Adipocyte (in vitro differentiated cells): ENCODE measurements at places on chromosomes 6 and 20.

DNA sequence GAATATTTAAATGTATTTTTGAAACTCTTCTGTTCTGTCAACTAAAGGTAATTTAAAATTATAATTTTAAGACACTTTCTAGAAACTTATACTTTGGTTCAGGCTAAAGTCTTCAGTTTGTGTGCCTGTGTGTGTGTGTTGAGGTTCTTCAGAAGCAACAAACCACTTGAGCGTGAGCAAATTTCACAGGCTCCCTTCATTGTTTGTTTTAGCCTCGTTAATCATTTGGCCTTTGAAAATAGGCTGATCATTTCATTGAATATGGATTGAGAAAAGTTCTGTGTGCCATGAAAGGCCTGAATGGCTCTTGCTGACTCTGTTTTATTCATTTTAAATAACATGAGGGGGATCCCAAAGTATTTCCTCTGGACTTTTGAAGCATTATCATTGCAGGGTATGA, 420.1 kb downstream of the CDKAL1 start:
- DNase-seq: no peak

DNA sequence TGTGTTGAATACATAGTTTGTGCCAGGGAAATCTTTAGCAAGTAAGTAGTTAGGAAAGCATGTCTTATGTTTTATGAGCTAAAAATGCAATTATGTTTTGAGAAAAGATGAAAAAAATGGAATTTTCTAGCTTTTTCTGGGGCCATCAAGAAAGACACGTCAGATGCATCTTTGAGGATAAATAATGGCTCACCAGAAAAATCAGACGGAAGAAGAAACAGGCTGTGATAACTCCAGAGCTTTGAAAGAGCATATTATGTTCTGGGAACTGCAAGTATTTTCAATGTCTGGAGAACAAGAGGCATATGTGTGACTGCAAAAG, 173.7 kb downstream of the CLVS2 start:
- DNase-seq: no peak

- peak; percentile 44 for DNase-seq
Observed at GRCh38 chr6:36625158-36625919, 31.2 kb downstream of the SRSF3 start.

DNA sequence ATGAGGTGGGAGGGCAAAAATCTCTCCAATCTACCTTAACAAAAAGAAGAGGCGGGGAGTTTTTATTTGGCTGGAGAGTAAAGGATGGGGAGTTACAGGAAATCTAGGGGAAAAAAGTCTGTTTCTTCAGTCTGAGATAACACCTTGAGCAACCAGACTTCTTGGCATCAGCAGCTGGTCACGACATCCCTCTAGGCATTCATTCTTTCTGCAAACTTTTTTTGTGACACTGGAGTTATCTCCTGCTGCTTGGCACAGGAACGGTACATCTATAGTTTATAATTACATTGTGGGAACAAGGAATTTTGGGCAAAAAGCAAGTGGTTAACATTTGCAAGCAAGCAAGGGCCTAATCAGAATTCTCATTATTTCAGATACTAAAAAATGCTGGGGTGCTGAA, 50.6 kb upstream of the IFNGR1 start:
- DNase-seq: peak; percentile 26

DNA sequence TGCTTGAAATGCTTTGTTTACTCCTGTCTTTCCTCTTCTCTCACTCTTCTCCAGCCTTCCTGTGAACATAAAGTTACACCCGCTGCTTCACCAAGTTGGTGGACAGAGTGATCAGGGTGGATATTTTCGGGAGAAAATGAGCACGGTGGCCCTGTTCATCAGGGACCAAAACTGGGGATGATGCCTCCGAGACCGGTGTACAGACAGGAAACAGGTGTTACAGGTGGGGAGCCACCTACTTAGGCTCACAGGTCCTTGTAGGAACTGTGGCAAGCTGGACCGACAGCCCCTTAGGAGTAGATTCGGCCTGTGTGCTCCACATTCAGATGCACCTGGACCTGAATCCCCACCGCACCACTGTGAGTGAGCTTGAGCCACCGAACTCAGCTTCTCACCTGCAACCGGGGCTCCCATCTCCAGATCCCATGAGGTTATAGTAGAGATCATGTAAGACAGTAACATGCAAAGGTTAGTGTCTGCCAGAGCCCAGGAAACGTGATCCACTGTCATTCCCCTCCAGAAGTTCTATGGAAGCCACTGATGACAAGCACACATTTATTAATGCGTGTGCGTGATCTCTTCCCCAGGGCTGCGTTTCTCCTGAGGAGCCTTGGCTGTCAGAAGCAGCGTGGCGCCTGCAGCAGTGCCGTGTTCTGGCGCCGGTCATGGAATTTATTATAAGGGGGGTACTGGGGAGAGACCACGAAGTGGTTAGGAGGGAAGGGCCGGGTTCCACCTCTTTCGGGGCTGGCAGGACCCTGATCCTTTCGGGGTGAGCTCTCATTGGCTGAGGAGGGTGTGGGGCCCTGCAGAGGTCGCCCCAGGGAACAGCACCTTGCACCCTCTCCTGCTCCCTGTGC, 94.2 kb downstream of the ERMARD start:
- no peak for DNase-seq

DNA sequence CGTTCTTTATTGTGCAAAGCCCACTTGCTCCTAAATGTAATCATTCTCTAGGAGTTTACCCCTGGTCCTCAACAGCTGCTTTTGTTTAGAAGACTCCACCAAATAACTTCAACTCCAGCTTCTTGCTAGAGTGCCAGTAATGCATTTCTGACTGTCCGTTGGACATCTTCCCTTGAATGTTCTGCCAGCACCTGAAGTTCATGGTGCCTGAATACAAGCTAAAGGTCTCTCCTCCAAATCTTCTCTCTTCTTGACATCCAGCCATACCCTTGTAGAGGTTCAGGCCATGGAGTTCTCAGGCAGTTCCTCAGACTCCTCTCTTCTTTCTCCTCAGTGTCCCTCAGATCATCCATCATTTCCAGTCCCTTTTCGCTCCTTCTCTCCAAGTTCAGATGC, 21.7 kb downstream of the PHACTR2 start:
- no peak for DNase-seq

GRCh38 chr6:45554591-45554990, 176.9 kb upstream of the SUPT3H start:
- peak; percentile 42 for DNase-seq

DNA sequence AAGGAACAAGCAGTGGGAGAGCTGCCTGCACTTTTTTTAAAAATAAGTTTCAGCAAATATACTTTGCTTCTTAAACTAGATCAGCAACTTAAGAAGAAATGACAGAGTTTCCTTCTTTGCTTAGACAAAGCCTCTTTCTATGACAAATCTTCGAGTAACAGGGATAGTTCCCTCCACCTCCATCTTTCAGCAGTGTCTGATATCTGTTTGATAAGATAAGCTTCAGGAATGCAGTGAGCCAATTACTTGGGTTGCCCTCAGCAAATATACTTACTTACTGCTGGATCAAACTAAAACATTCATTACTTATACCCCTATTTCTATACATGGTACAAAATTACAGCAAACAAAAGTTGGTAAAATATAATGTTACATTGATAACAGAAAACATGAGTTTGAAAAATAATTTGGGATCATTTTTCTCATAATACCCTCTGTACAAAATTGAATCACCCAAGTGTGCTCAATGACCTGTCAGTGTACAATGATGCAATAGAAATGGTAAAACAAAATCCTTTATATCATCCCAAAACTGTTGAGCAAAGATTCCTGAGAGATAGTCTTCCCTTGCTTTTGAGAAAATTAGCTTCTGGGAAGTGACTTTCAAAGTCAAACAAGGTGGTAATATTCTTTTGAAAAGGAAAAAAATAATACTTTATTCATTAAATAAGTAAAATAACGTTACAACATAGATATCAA, 24.5 kb downstream of the FRK start:
- DNase-seq: no peak

DNA sequence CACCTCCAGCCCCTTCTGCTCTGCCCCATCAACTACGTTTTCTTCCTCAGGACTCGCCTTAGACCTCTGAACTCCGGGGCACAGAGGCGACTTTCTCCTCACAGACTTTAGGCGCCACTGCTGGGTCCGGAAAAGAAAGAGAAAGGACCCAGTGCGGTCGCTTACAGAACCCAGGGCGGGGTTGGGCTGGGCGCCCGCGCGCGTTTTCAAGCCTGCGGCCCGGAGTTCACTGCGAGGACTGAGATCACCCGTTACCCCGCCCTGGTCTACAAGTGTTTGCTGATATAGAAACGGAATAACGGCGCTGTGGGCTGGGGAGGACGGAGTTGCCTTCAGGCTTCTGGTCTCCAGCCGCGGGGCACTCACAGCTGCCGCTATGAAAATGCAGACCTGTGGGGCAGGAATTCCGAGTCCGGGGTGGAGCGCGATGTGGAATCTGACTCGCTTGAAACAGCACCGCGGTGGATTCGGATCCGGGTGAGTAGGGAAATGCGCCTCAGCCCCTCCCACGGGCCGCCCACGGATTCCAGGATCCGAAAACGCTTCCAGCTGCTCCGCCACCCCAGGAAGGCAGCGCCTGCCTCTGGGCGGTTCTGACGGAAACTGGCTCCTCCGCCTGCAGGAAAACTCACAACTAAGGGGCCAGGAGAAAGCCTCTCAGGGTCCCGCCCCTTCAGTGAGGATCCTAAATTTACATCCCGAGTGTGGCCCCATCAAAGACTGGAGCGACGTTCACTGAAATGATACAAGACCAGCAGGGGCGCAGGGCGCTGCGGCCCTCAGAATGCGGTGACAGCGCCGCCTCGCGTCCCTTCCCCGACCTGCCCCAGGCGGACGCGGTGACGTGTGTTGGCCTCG, 29.4 kb downstream of the HLA-F start:
- DNase-seq: peak; percentile 96

DNA sequence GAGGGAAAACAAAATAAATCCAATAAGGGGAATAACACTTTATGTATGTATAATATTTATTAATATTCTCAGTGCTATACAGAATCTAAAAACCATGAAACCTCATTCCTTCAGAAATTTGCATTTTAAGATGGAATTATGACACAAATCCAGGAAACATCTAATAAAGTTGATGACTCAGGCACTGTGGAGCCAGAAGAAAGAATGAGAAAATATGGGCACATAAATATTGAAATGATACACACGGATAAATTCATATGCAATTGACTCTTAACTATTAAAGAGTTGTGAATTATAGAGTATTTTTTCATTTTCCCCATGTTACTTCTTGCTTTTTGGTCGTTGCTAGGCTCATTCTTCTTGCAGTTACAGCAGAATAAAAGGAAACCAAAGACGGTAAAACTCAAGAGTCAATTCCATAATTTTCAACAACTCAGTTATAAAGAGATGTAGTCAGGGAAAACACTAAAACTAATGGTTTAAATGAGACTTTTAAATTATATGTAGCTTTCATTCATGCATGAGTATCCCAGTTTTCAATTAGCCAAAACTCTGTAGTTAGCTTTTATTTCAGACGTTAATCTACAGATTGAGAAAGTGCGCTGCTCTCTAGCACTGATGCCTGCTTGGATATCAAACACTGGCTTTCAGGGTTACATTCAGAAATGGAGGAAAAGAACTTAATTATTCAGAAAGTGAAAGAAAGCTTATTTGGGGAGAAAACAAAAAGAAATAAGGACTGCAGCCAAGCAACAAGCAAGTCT, 95.4 kb downstream of the ADGRB3 start:
- DNase-seq: no peak

GRCh38 chr6:32580593-32580992, 9.1 kb downstream of the HLA-DRB1 start:
- no peak for DNase-seq

DNA sequence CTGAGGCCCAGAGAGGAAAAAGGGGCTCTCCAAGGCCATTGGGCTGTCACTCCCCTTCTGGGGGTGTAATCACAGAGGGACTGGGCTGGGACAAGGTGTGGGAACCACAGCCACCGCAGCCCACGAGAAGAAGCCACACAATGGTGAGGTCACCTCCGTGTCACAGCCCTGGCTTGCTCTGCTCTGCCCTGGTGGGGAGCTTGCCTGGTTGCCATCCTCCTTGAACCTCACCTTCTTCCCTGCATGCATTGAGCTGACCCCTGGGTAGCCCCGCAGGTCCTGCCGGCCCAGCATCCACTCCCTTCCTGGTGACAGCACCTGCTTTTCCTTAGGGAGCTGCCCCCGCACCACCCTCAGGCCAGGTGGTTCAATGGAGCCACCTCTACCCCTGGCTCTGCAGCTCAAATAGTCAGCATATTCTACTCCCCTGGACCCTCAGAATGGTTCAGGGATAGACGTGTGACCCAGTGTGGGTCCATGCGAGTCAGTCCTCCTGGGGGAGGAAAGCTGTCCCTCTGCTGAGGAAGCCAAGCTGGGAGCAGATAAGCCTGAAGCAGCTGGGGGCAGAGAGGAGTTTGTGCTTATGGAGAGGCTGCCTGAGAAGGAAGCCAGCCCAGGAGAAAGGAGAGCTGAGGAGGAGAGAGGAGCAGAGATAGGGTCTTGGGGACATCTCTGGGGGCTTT, 21.3 kb downstream of the RBM38 start:
- no peak for DNase-seq
